ENCODE measurements at places on chromosomes 12 and 14.

GRCh38 chr12:7154901-7155470 lies 24.8 kb downstream of the CLSTN3 start:
- no peak overlapping the region for H3K4me3 ChIP-seq
- no peak overlapping the region for H3K27ac ChIP-seq
- no peaks in the 10 kb centered on the region for H3K27me3 ChIP-seq
- no peak for DNase-seq

DNA sequence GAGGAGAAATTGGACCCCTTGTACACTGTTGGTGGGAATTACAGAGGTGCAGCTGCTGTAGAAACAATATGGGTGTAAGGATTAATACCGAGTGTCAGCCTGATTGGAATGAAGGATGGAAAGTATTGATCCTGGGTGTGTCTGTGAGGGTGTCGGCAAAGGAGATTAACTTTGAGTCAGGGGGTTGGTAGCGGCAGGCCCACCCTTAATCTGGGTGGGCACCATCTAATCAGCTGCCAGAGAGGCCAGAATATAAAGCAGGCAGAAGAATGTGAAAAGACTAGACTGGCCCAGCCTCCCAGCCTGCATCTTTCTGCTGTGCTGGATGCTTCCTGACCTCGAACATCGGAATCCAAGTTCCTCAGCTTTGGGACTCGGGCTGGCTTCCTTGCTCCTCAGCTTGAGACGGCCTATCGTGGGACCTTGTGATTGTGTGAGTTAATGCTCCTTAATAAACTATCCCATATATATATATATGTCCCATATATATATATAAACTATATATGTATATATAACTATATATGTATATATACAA lies 38.4 kb upstream of the PPP2R5C start:
- H3K27ac ChIP-seq, result peak overlapping the region; percentile 82
- H3K27me3 ChIP-seq, result no peaks in the 10 kb centered on the region
- no peak overlapping the region for H3K4me3 ChIP-seq
- H3K36me3 ChIP-seq, result no peaks in the 10 kb centered on the region

- no peak for DNase-seq
- H3K4me3 ChIP-seq, result no peak overlapping the region
- H3K27me3 ChIP-seq, result no peaks in the 10 kb centered on the region
- H3K4me1 ChIP-seq, result peaks cover 7% of the 10 kb centered on the region
- H3K27ac ChIP-seq, result no peak overlapping the region
- peaks cover 12% of the 10 kb centered on the region for H3K36me3 ChIP-seq
Observed at GRCh38 chr14:75274899-75275569, 3.6 kb upstream of the FOS start.

DNA sequence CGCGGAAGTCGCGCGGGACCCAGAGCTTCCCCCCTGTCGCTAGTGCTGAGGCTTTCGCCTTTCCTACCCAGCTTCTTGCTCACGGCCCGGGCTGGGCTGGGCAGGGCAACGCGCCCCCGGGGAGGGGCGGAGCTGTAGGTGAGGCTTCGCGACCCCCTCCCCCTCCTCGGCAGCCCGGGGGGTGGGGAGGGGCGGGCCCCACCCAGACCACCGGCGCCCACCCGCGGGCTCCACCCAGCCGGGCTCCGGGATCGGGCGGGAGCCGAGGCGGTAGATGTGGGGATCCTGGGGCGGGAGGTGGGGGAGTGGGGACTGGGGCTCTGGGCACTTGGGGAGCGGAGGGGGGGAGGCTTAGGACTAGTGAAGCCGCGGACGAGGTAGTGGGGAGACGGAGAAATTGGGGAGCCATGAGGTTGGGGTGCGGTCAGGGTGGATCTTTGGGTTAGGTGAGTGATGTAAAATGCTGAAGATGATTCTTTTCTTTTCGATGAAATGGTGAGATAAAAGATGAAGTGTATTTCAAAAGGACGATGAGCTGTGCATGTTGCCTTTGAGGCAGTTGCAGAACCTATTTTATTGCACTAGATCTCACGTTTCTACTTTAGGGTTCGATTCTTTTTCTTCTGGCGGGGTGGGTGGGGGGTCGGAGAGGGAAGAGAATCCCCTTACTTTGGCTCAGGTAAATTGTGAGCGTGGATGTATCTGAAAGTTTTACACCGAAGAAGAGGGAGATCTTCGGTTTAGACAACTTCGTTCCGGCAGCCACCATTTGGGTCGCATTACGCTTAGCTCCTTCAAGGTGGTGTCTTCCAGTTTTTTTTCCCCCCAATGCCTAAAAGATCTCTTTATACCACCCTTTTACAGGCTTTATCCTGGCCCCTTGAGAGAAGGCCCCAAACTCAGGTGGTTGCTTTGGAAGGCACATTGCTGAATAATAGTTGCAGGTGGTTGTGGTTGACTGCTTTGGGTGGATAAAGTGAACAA lies 619 bp downstream of the ERC1 start:
- no peaks in the 10 kb centered on the region for H3K27me3 ChIP-seq
- H3K36me3 ChIP-seq, result peaks cover 3% of the 10 kb centered on the region
- DNase-seq, result no peak

- H3K36me3 ChIP-seq, result 0 out of 2 replicates have a peak, but pooled peaks cover 4% of the 10 kb centered on the region
- H3K27me3 ChIP-seq, result no peaks in the 10 kb centered on the region
- no peak for DNase-seq
Observed at GRCh38 chr14:61517911-61518384, 177.4 kb upstream of the HIF1A start.

- no peak overlapping the region for H3K27ac ChIP-seq
- no peaks in the 10 kb centered on the region for H3K4me1 ChIP-seq
- DNase-seq, result no peak
- H3K4me3 ChIP-seq, result no peak overlapping the region
- H3K27me3 ChIP-seq, result no peaks in the 10 kb centered on the region
Observed at GRCh38 chr14:81633496-81633895, 99.8 kb upstream of the SEL1L start.

All from RWPE2 (cell line).